ENCODE measurements at places on chromosomes 6 and 20.
A peak's percentile ranks its signal among the peaks of the same experiment; 100 is the strongest.

GRCh38 chr6:12051861-12052368, 39.8 kb downstream of the HIVEP1 start:
- DNase-seq: no peak

DNA sequence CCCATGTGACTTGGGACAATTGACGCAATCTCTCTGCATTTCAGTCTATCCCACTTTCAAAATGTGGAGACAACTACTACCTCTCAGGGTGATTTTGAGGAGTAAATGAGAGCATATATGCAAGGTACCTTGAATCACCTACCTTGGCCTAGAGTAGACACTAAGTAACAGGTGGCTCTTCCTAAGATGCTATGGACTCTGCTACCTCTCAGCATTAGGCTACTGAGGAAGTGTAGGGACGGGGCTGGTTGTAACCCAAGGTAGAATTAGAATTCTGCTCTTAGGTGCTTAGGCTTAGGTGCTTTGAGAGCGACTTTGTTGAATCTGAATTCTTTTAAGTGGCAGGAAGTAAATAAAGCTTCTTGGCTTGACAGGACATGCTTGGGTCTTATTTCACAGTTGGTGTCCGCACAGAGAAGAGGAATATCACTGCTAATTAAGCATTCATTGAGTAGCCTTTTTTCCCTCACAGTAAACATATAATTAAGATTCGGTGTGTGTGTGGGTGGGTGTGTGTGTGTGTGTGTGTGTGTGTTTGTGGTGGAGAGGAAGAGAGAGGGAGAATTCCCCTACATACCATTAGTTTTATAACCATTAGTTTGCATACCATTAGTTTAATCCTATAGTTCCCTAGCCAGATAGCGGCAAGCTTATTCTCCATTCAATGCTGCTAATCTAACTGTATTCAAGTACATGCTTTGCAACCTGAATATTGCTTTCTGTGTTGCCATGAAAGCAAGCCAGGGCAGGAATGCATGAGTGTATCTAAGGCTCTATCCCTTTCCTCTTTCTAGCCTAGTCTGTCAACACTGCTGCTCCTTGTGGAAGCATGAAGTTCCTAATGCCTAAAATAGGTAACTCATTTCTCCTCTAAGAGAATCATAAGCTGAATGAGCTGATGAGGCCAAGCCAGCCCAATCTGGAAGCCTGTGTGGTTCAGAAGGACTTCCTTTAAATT, 112.5 kb downstream of the IPCEF1 start:
- no peak for DNase-seq

- DNase-seq: no peak
Measured at GRCh38 chr6:114171473-114171872, 171.3 kb downstream of the HS3ST5 start.

DNA sequence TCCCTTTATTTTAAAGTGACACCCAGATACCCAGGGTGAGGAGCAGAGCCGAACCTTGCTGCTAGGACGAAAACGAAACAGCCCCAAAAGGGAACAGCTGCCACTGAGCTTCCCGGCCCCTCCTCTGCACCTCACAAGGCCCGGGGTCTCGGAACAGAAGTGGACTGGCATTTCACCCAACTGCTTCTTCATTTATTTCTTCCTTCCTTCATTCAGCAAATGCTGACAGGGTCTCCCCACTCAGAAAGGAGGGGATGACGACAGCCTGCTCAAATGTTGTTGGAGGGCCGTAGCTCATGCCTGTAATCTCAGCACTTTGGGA, 220.3 kb downstream of the PREX1 start:
- DNase-seq: no peak

DNA sequence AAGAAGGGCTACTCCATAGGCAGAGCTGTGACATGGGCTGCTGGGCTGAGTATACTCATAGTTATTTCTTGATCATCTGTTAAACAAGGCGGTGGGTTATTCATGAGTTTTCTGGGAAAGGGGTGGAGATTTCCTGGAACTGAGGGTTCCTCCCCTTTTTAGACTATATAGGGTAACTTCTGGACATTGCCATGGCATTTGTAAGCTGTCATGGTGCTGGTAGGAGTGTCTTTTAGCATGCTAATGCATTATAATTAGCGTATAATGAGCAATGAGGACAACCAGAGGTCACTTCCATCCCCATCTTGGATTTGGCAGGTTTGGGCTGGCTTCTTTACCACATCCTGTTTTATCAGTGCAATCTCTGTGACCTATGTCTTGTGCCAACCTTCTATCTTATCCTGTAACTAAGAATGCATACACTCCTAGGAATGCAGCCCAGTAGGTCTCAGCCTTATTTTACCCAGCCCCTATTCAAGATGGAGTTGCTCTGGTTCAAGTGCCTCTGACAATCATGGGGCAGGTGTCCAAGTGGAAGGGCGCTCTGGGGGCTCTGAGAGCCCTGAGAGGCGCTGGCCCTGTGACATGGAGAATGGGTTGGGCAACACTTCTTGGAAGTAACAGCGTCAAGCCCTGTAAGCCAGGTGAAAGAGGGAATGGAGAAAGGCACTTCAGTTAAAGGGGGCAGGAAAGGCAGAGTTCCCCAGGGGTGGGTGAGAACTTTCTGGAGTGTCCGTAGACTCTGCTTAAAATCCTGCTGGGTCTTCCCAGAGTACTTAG, 354.2 kb upstream of the SULF2 start:
- peak; percentile 46 for DNase-seq

DNA sequence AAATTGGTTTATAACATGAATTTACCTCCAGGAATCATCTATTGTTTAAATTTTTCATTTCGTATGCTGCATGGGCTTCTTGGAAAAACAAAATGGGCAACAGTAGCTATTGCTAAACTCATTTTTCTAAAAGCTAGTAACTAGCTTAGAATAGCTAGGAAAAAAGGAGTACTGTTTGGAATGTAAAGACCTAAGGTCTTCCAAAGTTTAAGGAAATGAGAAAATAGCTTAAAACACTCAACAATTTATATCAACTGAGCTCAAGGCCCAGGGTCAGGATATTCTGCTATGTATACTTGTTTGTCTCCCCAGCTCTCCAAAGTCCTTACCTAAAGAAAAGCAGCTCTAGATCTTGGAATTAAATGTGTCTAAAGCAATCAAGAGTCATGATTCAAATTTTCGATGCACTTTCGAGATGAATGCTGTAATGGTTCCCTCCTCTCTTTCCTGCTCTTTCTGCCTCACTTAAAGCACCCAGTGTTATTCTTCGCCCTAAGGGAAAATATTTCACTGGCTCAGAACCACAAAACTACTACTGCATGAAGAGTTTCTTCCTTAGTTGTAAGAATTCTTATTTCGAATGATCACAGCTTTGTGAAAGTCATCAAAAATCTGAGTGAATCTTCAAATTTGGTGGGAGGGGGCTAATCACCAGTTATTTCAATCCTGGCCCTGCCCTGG, 41.6 kb downstream of the LYRM4 start:
- DNase-seq: no peak

DNA sequence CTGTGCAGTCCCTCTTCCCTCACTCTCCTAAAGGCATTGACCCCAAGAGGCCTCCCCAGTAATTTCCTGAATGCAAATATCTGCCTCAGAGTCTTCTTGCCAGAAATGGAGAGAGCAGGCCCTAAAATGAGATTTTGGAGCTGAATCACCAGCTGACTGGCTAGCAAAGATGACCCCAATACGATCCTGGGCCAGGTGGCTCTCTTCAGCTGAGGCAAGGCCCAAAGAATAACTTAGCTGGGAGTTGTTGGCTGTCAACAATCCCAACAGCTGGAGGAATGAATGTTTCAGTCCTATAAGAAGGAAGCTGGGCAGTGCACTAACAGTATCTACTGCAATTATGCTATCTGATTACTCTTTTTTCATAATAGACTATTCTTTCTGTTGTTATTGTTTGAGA, 37.2 kb upstream of the VGLL2 start:
- DNase-seq: no peak

DNA sequence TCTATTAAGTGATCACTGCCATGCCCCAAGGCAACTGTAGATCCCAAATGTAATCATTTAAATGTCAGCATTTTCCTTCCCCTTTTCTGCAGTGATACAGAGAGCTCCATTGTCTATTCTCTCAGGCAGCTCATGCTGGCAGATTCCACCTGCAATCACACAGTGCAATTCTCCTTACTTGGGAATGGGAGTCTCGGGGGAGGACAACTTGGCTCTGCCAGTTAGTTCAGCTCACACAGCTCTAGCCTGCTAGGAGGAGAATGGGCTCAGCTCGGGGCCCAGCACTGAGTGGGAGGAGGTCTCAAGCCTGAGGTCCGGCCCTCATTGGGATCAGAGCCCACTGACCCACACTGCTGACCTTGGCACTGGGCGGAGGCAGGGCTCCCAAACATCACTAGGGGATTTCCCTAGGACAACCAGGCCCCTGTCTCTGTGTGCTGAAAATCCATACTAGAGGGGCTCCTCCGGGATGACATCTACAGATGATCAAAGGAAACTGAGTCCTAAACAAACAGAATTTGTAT, 109.2 kb upstream of the ASF1A start:
- DNase-seq: no peak

DNA sequence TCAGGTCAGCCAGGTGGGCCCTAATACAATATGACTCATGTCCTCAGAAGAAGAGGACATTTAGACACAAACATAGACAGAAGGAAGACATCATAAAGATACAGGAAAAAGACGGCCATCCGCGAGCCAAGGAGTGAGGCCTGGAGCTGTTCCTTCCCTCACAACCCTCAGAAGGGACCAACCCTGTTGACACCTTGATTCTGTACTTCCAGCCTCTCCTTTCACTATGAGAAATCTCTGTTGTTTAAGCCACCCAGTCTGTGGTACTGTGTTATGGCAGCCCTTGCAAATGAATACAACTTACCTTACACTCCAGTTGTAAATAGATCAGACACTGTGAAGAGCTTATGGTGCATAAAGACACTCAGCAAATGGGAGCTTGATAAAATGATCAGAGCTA, 199.7 kb downstream of the SAMD5 start:
- no peak for DNase-seq

DNA sequence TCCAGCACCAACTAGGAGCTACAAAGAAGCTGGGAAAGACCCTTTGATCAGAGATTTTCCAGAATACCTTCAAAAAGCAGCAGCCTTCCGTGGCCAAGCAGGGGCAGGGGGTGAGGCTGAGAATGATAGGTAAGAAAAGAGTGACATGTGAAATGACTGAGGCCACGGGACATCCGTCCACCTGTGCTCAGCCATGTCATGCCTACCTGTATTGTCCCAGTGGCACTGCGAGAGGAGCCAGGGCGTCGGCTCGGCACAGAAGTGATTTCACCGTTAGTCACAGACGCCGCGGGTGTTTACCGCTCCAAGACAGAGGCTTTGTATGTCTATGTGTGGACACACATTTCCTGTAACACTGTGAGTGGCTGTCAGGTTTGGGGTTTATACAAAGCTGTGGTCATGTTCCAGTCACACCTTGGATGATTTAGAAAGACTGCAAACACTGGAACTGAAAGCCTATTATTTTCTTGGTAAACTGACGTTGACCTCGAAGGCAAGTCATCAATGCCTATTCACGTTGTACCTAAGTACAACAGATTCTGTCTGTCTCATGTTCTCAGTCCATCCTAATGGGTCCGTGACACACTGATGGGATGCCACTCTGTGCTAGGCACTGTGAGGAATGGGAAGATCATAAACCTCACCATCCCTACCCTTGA, 32.1 kb upstream of the JAG1 start:
- peak; percentile 84 for DNase-seq

DNA sequence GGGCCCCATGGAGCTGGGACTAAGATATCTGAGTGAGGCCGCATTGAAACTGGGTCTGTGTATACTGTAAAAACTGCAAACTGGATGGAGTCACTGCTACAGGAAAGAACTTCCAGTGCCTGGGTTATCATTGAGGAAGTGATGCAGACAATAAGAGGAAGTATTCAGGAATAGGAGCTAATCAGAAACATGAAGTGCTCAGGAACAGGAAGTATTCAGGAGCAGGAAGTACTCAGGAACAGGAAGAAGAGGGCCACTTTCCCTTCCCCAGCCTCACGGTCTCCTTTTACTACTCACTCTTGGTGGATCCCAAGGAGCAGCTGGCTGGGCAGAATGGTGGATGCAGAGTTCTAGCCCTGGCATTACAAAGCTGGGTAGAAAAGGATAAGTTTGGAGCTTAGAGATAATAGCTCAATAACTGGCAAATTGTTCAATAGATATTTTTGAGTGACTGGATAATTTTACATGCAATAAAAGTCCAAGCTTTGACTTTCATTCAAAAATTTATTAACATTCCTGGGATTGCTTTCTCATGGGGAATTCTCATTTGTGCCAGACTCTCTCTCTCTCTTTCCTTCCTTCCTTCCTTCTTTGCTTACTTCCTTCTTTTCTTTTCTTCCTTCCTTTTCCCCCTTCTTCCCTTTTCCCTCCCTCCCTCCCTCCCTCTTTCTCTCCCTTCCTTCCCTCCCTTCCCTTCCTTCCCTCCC, 82.2 kb upstream of the PAX1 start:
- no peak for DNase-seq

GRCh38 chr6:111087106-111087835, at the start of gene SLC16A10:
Gene SLC16A10, plus strand, starts transcription at chr6:111087503. Its CDS starts 250 bp downstream, at chr6:111087753.
- no peak for DNase-seq

DNA sequence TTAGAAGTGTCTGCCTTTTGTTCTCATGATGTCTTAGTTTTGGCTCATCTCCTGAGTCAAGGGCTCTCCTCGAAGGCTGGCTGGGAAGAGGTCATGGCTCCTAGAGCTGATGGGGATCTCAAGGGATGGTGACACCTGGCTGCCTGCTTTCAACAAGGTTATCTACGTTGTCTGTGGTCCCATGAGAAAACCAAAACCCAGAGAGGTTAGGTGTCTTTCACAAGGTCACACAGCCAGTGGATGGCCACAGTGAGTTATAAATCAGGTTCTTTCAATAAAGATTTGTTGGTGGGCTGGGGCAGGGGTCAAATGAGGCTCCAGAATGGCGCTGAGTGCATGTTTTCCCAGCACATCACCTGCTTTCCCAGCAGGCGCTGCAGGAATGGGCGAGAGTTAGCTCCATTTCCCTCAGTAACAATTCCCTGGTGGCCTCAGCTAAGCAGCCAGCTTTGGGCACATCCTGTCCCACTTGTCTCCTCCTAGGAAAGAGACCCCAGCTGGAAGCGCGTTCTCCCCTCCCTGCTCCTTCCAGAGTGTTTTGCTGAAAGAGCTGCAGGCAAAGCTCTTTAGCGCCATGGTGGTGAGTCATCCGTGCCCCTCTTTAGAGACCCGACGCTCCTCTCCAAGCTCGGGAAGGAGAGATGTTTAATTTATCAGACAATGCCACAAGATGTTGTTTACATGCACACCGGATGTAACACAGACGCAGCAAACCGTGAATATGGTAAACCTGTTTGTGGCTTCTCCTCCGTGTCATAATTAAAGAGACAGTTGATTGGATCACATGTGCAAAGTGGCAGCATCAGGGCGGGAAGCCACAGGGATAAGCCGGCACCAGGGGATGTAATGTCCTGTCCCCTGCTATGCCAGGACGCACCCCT, 109.7 kb downstream of the LRFN2 start:
- no peak for DNase-seq

GRCh38 chr20:37238426-37238825, 23.2 kb downstream of the GHRH start:
- no peak for DNase-seq

GRCh38 chr20:59004763-59005522, 2.1 kb downstream of the CTSZ start:
- no peak for DNase-seq
